Activated CD4-positive, alpha-beta T cell treated with anti-CD3 and anti-CD28 coated beads, Interleukin-2, Interleukin-4, amounts not matched to agents 100 ng/mL and 50 ng/mL, durations not matched to agents 16 hours and 8 hours (primary cell): ENCODE measurements at places on chromosomes 1 and 21.

DNA sequence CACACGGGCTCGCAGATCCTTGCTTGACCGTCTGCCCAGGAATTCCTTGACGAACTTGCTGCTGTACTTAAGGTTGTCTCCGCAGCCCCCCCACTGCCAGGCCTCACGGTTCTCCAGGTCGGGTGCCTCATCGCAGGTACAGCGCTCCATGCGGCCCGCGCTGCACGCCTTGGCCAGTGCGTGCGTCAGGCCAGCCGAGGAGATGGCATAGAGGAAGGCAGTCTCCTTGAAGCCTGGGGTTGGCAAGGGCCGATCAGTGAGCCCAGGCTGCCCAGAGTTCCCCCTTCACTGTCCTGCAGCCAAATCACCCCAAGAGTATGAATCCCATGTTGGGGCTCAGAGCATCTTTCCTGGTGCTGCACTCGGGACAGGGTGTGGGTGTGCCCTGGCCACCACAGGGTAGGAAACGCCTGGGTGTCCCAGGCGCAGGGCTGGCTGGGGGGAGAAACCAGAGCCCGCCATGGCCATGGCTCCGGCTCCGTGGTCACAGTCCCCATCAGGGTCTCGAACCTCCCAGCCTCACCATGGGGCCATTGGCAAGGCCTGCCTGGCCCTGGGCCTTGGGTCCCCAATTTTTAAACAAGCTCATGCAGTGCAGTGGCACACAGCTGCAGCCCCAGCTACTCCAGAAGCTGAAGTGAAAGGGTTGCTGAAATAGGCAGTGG, 23.4 kb downstream of the WNT9A start:
- no peak for DNase-seq

DNA sequence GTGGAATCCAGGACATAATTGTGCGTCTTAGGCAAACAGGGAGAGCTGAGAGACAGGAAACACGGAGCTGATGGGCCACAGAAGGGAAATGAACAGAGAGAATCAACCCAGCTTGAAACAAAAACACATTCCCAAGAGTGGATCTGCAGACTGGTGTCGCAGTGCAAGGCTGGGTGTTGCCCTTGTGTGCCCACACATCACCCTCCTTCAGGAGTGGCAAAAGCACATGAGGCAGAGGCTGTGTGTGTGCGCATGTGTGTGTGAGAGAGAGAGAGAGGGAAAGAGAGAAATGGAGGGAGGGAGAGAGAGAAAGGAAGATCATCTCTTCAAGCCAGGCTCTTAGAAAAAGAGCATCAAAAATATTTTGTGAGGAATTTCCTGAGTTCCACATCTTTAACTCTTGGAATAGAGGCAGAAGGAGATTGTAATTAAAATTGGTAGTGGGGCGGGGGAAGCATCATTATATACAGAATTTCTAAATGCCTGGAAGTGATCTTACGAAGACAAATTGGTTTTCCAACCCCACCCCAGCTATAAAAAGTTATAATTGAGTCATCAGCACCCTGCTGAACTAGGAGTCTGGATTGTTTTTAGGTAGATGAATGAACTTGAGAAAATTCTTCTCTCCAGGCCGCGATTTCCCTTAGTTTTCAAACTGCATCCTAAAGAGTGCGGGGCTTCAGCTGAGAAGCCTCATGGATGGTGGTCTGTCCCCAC, 480.7 kb downstream of the NPHP4 start:
- no peak for DNase-seq

GRCh38 chr1:15065736-15066135, 87.8 kb upstream of the TMEM51 start:
- DNase-seq: no peak

DNA sequence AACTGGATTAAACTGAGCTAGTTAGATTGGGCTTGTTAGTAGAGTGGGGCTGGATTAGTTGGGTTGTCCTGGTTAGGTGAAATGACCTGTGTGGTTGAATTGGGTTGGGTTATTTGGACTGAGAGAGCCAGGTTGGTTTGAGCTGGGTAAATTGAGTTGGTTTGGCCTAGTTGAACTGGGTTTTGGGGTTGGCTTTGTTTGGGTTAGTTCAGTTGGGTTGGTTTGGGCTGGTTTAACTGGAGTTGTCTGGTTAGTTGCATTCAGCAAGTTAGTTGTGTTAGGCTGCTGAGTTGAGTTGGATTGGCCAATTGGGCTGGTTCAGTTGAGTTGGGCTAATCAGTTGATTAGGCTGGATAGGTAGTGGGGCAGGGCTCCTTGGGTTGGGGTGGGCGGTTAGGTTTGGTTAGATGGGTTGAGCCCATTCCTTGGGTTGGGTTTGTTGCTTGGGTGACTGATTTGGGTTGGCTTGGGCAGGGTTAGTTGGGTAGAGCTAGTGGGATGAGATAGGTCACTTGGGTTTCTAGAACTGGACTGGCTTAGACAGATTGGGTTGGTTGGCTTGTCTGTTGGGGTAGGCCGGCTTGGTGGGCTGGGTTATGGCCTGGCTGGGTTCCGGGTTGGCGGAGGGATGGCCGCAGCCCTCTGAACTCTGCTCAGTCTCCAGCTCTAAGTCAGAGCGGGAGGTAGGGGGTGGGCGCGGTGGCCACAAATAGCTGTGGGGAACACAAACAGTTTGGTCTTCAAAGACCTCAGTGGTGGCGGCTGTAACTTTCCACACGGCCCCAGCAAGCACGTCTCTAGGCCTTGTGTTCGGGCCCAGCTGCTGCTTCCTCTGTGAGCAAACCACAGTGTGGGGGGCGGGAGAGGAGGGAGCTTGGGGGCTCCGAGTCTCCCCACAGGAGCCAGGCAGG, 67.2 kb upstream of the RUNX3 start:
- DNase-seq: no peak

DNA sequence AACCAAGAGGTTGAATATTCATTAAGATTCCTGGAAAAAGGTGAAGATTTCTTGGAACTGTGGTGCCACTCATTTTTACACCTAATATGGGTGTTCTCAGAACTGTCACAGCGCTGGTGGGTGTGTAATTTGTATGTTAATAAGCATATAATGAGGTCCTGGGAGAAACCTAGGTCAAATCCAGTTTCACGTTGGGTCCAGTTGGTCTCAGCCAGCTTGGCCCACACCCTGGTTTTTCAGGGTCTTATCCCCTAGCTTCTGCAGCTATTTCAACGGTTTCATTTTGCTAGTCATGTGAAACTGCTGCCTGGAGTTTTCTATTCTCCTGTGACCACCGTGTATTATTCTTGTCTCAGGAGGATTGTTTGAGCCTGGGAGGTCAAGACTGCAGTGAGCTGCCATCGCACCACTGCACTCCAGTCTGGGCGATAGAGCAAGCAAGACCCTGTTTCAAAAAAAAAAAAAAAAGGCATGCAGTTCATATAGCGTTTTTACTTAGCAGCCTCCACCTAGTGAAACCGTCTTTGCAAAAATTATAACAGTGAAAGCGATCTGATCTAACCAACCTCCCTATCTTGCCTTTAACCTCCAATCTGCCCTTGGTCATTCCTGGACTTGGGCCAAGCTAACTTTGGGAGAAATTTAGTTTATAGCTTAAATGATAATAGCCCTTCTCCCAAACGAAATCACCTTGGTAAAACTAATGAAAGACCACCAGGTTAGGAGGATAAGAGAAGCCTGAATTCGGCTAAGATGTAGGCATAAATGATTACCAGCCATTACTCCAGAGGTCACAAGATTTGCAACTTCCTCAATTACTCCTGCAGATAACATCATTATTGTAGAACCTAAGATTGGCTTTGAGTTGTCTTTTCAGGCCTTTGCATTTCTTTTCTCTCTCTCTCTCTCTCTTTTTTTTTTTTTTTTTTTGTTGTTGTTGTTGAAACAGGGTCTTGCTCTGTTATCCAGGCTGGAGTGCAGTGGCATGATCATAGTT, 44.0 kb downstream of the PTAFR start:
- DNase-seq: no peak

GRCh38 chr1:70990469-70991253, 57.0 kb downstream of the PTGER3 start:
- DNase-seq: no peak

DNA sequence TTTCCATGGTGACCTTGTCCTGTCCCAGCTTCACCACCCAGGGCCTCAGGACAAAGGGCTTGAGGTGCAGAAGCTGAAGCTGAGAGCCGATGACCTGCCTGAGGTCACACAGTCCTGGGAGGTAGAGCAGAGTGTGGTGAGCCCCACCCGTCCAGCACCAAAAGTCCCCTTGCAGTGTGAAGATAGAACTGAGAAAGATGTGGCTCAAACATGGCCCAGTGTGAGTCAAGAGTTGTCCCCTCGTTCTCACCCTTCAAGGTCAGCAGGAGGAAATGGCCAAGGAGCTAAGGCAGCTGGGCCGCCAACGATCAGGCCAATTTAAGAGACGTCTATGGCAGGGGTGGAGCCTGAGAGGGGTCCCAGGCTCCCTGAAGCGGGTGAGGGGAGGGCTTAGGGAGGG, 157.5 kb upstream of the KLHDC7A start:
- no peak for DNase-seq

- DNase-seq: no peak
These were observed 82.1 kb upstream of the ARHGAP29 start for GRCh38 chr1:94319319-94320102.

DNA sequence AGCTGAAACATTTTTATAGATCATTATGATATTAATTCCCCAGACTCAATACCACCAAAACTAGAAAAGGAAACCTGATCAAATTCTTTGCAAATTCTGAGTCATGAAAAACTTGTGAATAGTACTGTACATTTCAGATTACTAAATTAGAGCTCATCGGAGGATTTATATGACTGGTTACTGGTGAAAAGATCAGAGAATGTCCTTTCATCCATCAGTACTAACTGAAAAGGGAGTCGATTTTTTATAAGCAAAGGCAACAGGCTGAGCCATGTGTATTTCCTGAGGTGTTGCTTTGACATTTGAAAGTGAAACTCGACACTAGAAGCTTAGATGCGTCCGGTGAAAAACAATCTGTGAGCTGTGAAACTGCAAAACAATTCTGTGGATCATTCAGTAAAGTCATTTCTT, 155.7 kb downstream of the TNFSF18 start:
- peak; percentile 81 for DNase-seq
